ENCODE measurements at places on chromosomes 7 and 10. TPM values are rescaled to one million over a fixed set of nuclear protein-coding genes. Genes with fewer than 3 reads are reported as not detected.

GARS1 gene
- total RNA-seq = 33.5 TPM

GRCh38 chr10:4003348-4003973 lies 218.5 kb upstream of the KLF6 start:
- no peaks in the 10 kb centered on the region for H3K27me3 ChIP-seq
- no peaks in the 10 kb centered on the region for H3K4me1 ChIP-seq
- H3K4me3 ChIP-seq = no peak overlapping the region
- H3K36me3 ChIP-seq = no peaks in the 10 kb centered on the region

- H3K4me1 ChIP-seq = no peaks in the 10 kb centered on the region
- H3K4me3 ChIP-seq = no peak overlapping the region
- no peaks in the 10 kb centered on the region for H3K36me3 ChIP-seq
These were observed 53.8 kb upstream of the SLC16A12 start for GRCh38 chr10:89589101-89589720.

MXI1 gene
- total RNA-seq = 51.5 TPM

DNA sequence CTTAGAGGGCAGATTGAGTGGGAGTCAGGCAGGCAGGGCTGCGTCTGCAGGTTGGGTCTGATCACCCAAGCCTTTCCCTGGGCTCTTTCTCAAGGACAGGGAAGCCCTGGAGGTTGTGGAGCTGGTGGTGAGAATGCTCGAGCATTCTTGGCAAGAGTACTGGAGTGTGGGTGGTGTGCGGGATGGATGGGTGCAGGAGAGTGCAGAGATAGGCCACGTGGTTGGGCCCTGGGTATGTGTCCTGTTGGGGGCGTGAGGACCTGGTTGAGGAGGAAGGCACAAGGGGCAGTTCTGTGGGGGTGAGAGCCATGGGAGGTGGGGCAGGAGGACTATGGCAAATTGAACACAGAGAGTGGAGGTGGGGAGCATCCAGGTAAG lies 135.9 kb downstream of the PTPN20 start:
- no peaks in the 10 kb centered on the region for H3K4me1 ChIP-seq
- H3K4me3 ChIP-seq = no peak overlapping the region
- no peak for DNase-seq
- no peak overlapping the region for H3K27ac ChIP-seq
- no peaks in the 10 kb centered on the region for H3K36me3 ChIP-seq

- no peak for DNase-seq
- peaks cover 74% of the 10 kb centered on the region for H3K27me3 ChIP-seq
- no peak overlapping the region for H3K27ac ChIP-seq
These were observed 168.9 kb downstream of the NRF1 start for GRCh38 chr7:129780257-129780973.

AP3M1 gene
- 13.8 TPM for total RNA-seq

UCN3 gene
- total RNA-seq = not detected

DNA sequence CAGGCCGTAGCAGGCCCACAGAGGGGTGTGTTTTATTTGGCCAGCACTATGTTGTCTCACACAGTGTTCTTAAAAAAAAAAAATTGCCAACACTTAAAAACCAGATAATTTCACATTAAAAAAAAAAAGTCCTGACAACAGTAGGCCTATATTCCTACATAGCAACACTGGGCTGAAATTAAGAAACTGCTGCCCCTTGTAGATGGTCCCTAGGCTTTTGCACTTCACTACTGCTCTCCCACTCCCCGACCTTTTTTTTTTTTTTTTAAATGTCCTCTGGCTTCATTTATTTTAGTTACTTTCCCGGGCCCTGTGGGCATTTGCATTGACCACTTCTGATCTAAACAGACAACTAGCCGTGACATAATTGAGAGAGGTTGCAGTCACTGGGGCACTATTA lies 36.0 kb downstream of the SPAG6 start:
- H3K27me3 ChIP-seq = no peaks in the 10 kb centered on the region
- H3K4me1 ChIP-seq = no peaks in the 10 kb centered on the region
- DNase-seq = no peak
- H3K36me3 ChIP-seq = no peaks in the 10 kb centered on the region
- H3K4me3 ChIP-seq = no peak overlapping the region

DNA sequence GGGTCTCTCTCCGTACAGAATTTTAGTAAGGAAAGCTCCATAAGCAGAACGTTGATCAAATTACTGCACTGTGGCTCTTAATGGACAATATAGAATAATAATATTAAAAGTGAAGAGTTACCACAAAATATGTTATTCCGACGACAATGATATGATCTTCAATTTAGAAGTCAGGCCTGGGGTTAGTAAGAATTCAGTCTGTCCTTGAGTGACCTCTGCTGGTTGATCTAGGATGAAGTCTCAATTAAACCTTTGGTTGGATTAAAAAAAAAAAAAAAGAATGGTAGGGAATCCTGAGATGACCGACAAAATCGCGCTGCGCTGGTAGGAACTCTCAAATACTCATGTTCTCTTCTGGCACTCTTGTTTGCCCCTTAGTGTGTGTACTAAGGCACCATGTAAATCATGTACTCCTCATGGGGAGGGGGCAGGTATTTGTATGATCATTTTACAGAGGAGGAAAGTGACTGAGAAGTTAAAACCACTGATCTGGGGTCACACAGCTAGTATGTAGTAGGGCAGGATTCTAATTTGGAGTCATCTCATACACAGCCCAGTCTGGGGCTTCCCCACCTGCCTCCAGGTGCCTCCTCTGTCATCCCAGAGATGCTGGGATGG lies 161.3 kb upstream of the NPVF start:
- H3K36me3 ChIP-seq = no peaks in the 10 kb centered on the region
- H3K27ac ChIP-seq = no peak overlapping the region
- no peak for DNase-seq
- H3K4me1 ChIP-seq = no peaks in the 10 kb centered on the region
- no peaks in the 10 kb centered on the region for H3K27me3 ChIP-seq
- no peak overlapping the region for H3K4me3 ChIP-seq

GRCh38 chr7:134657526-134657925 lies 10.9 kb downstream of the BPGM start:
- no peak for DNase-seq
- no peaks in the 10 kb centered on the region for H3K36me3 ChIP-seq
- no peak overlapping the region for H3K4me3 ChIP-seq
- no peak overlapping the region for H3K27ac ChIP-seq
- H3K4me1 ChIP-seq = no peaks in the 10 kb centered on the region

DNA sequence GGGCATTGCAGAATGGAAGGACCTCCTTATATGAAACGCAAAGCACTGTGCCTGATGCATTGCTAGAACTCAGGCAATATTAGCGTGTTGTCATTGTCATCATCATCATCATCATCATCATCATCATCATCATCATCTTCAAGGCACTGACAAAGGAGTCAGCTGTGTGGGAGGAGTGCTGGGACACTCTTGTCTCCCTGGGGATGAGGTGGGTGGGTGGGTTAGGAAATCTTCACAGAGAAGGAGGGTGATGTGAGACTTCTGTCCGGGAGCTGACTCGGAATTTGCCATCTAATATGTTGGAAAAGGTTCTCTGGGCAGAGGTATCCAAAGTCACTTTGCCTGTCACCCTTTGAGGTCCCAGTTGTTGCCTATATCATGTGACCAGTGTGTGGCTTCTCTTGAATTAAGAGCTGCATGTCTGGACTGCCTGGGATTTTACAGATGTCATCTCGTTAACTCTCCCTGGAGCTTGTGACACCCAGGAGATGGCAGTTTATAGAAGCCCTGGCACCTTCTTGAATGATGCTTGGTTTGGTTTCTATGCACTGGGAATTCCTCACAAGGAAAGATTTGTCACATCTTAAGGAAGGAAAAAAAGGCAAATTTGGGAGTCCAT lies 7.1 kb downstream of the HTRA1 start:
- H3K27me3 ChIP-seq = no peaks in the 10 kb centered on the region
- H3K4me3 ChIP-seq = no peak overlapping the region
- H3K36me3 ChIP-seq = no peaks in the 10 kb centered on the region
- DNase-seq = no peak
- H3K4me1 ChIP-seq = no peaks in the 10 kb centered on the region
- H3K27ac ChIP-seq = peak overlapping the region; percentile 80

PDE6C gene
- total RNA-seq = not detected

- no peaks in the 10 kb centered on the region for H3K4me1 ChIP-seq
- H3K27ac ChIP-seq = no peak overlapping the region
- H3K27me3 ChIP-seq = no peaks in the 10 kb centered on the region
- DNase-seq = no peak
- H3K36me3 ChIP-seq = no peaks in the 10 kb centered on the region
These were observed 11.7 kb upstream of the ZNF239 start for GRCh38 chr10:43585981-43586729.

- H3K27ac ChIP-seq = no peak overlapping the region
- H3K4me1 ChIP-seq = no peaks in the 10 kb centered on the region
- H3K4me3 ChIP-seq = no peak overlapping the region
- H3K27me3 ChIP-seq = no peaks in the 10 kb centered on the region
- no peaks in the 10 kb centered on the region for H3K36me3 ChIP-seq
These were observed 122.9 kb upstream of the MGMT start for GRCh38 chr10:129344103-129344502.

BICC1 gene
- total RNA-seq = 29.7 TPM

TSPAN13 gene
- total RNA-seq = 14.5 TPM

- no peak overlapping the region for H3K4me3 ChIP-seq
- no peak for DNase-seq
- H3K27ac ChIP-seq = peak overlapping the region; percentile 97
- peaks cover 41% of the 10 kb centered on the region for H3K4me1 ChIP-seq
These were observed 4.9 kb downstream of the TRIM8 start for GRCh38 chr10:102648889-102649796.

- no peaks in the 10 kb centered on the region for H3K27me3 ChIP-seq
- H3K36me3 ChIP-seq = no peaks in the 10 kb centered on the region
- DNase-seq = no peak
- H3K4me3 ChIP-seq = no peak overlapping the region
- H3K27ac ChIP-seq = no peak overlapping the region
These were observed 357.3 kb downstream of the CRPPA start for GRCh38 chr7:16063716-16064675.

PNLIP gene
- not detected for total RNA-seq

NEBL gene
- 0.26 TPM for total RNA-seq

- H3K4me3 ChIP-seq = no peak overlapping the region
- no peak for DNase-seq
- no peaks in the 10 kb centered on the region for H3K36me3 ChIP-seq
These were observed 251.7 kb upstream of the PITRM1 start for GRCh38 chr10:3424111-3424851.

BAIAP2L1 gene
- total RNA-seq = not detected

GRCh38 chr10:132654121-132654571 lies 116.6 kb downstream of the INPP5A start:
- H3K4me3 ChIP-seq = no peak overlapping the region
- H3K4me1 ChIP-seq = no peaks in the 10 kb centered on the region
- H3K36me3 ChIP-seq = no peaks in the 10 kb centered on the region
- no peaks in the 10 kb centered on the region for H3K27me3 ChIP-seq

DNA sequence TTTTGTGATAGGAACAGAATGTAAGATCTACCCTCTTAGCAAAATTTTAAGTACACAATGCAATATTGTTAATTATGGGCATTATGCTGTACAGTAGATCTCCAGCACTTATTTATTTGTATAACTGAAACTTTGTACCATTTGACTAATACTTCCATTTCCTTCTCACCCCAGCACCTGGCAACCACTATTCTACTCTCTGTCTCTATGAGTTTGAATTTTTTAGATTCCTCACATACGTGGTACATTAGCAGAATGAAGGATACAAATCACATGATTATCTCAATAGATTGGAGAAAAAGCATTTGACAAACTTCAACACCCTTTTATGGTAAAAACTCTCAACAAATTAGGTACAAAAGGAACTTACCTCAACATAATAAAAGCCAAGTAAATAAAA lies 90.3 kb upstream of the DLX6 start:
- H3K36me3 ChIP-seq = no peaks in the 10 kb centered on the region
- no peak overlapping the region for H3K27ac ChIP-seq
- no peak overlapping the region for H3K4me3 ChIP-seq
- H3K27me3 ChIP-seq = no peaks in the 10 kb centered on the region
- DNase-seq = no peak
- no peaks in the 10 kb centered on the region for H3K4me1 ChIP-seq

- H3K4me3 ChIP-seq = peak overlapping the region; percentile 96
- peak; percentile 82 for DNase-seq
- peaks cover 3% of the 10 kb centered on the region for H3K4me1 ChIP-seq
- peak overlapping the region; percentile 100 for H3K27ac ChIP-seq
- H3K36me3 ChIP-seq = no peaks in the 10 kb centered on the region
These were observed 404 bp upstream of the FMC1 start for GRCh38 chr7:139340808-139341057.

CNPY1 gene
- total RNA-seq = not detected

FAM25C gene
- not detected for total RNA-seq

EBF3 gene
- total RNA-seq = 0.77 TPM

DNA sequence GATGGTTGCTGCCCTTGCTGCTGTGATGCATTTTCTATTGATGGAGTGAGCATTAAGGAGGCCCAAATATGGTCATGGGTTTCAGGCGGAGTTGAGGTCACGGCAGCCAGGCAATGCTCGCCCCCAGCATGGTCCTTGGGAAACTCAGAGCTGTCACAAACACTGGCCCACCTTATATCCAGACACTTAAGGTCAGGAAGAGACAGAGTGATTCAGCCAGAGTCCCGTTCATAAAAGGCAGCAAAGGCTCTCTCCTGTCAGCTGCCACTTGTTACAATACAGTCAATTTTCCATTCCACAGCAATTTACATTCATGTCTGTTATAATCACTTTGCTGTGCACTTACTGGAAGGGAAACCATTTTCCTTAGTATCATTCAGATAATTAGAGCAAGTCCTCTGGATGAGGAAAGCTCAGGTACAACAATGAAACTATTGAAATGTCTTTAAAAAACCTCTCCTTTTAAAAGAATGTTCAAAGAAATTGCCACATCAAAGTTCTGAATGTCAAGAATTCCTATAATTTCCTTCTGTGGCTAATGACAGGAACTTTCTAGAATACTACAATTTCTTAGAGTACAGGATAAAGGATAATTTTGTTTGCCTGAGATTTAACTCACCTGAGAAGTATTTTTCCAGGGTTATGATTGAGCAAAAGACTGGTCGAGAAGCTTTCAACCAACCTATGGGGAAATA lies 14.8 kb upstream of the ANKRD1 start:
- no peak for DNase-seq
- H3K36me3 ChIP-seq = no peaks in the 10 kb centered on the region
- H3K4me1 ChIP-seq = no peaks in the 10 kb centered on the region
- H3K4me3 ChIP-seq = no peak overlapping the region
- no peak overlapping the region for H3K27ac ChIP-seq

DNA sequence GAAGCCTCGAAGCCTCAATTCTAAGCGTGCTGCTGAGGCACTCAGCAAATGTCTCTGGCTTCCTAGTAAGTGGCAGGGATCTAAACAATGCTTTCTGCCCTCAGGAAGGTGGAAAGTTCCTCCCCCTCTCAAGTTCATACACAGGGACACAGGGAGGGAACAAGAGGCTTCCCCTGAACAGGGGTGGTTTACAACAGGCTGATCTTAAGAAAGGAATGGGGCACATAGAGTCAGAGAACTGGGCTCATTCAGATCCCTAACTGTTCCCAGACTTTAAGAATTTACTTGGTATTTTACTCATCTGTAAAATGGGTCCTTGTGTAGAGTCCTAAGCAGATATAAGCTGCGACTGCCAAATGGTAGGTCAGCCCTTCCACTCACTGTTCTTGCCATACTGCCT lies 2.5 kb downstream of the TNS3 start:
- H3K4me3 ChIP-seq = no peak overlapping the region
- no peak for DNase-seq
- H3K27me3 ChIP-seq = no peaks in the 10 kb centered on the region
- peaks cover 11% of the 10 kb centered on the region for H3K4me1 ChIP-seq

All from uterus (tissue), 4 donors.